ENCODE measurements at places on chromosomes 7 and 10.

DNA sequence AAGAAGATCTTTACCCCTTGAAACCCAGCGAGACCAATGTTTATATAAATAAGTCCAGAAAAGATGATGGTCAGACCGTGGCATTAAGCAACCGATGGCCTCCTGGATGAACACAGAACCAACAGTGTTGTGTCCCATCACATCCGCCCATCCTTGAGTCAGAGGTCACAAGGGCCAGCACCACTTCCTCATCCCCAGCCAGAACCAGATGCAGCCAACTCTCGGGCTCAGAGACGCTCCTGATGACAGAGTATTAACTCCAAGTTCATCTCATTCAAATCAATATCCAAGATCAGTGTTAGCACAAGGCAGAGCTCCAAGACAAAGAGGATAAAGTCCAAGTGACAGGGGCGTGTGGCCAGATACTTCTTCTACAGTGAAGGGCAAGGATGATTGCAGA lies 63.5 kb downstream of the FAM53B start:
- no peak for DNase-seq

DNA sequence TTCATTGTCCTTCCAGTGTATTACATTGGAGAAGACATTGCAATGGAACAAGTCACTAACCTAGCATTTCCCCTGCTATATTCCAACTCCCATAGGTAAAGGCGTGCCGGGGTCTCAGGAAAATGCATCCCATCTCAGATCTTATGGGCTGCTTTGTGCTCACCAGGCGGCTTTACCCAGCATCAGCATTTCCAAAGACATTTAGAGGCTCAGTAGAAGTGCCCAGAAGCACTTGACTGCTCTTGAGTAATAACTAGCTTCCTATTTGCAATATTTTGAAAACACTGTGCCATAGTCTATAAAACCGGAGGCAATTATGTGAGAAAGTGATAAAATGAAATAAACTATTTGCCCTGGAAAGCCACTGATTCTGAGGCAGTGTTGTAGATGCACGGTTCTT lies 415.0 kb upstream of the NPVF start:
- no peak for DNase-seq

DNA sequence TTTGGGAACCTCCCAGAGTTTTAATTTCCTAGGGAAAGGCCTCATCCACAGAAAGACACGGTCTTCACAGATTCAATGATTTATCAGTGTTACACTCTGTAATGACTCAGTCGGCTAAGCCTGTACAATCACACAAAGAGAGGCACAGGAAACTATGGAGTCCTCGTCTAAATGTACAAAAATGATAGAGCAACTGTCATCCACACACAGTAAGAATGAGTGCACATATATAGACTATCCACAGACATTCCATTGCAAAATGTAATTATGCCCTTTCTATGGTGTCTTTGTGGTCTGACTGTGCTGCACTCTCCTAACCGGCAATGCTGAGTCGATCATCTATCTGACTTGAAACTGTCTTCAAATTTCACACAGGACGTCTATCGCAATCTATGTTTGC lies 3.5 kb upstream of the NAMPT start:
- no peak for DNase-seq

DNA sequence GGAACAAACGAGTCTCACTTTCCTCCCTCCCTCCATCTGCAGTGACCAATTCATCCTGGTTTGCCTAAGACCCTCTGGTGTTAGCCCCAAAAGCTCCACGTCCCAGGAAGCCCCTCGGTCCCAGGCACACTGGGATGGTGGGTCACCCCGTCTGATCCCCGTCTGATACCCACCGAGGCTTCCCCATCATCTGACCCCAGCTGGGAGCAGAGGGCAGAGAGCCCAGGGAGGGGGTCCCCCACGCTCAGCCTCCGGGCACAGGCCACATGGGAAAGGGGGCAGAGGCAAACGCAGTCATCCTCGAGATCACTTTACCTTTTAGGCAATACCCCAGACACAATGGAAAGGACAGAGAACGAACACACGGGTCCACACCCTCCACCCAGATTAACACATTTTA lies 291.6 kb upstream of the PPP2R2D start:
- no peak for DNase-seq

DNA sequence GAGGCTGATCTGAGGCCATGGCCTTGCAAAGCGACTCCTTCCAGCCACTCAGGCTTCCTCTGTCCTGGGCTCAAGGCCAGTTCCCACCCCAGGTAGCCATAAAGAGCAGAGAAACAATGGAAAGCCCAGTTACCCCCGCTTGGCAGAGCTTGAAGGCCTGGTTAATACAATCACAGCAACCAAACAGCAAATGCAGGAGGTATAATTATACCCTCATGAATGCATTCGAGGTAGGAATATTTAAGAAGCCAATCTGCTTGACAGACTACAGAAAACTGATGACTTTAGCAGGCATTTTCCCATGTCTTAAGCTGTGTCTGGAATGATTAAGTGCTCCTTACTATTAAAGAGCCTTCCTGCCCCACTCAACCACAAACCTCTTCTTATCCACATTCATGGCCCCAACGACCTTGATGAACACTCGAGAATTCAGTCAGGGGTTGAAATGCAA lies 114.1 kb upstream of the MACROH2A2 start:
- DNase-seq: no peak

- no peak for DNase-seq
Measured at GRCh38 chr10:110010486-110011378, 2.9 kb downstream of the ADD3 start.

- peak; percentile 12 for DNase-seq
Measured at GRCh38 chr7:12244129-12244528, 33.0 kb downstream of the TMEM106B start.

DNA sequence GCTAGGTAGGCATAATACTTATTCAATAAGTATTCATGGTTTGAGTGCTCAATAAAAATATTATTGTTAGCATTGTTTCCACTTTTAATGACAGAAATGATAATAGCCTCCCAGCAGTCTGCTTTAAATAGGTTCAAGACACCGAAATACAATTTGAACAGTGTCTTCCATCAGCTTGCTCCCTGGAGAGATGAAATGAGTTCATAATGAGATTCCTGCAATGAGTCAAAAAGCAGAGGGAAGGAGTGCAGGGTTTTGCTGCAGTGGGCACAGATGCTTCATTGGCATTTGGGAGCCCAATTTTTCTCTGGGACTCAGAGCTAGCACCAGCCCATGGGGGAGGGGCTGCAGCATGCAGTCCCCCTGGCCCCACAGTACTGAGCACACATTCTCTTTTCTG lies 32.6 kb upstream of the CHCHD3 start:
- no peak for DNase-seq

- DNase-seq: peak; percentile 20
Measured at GRCh38 chr10:15262036-15262713, 93.7 kb upstream of the NMT2 start.

- no peak for DNase-seq
Measured at GRCh38 chr10:89263531-89263930, 12.0 kb upstream of the LIPA start.

GRCh38 chr7:87480386-87480785 lies 4.9 kb upstream of the ABCB4 start:
- DNase-seq: peak; percentile 68

DNA sequence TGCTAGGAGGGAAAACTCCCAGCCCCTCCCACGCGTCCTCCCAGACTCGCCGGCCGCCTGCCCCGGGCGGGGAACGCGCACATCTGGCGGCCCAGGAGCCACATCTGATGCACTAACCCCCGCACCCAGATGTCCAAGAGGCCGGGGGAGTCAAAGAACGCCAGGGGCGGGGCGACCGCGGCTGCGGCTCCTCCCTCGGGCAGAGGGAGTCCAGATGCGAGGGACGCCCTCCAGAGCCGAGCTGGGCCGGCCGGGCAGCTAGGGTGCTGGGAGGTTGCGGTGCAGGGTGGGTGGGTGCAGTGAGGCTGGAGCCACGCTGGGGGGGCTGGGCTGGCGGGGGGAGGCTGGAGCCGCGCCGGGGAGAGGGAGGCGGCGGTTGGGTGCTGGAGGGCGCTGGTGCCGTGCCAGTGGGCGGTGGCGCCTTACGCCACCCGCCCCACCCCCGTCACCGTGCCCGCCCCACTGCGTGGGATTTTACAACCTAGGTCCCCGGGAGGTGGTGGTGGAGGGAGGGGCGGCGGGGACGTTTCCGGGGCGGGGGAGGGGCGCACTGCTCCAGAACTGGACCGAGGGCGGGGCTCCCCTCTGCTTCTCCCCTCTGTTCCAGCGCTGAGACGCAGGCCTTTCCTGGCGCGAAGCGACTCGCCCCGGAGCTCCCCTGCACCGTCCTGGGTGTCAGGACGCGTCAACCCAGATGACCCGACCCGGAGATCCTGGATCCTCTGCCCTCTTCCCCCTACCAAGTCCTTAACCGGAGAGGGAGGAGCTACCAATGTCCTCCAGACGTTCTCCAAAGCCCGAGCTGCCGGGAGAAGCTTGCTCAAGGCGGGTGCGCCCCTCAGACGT lies 109.1 kb downstream of the REEP3 start:
- peak; percentile 92 for DNase-seq

DNA sequence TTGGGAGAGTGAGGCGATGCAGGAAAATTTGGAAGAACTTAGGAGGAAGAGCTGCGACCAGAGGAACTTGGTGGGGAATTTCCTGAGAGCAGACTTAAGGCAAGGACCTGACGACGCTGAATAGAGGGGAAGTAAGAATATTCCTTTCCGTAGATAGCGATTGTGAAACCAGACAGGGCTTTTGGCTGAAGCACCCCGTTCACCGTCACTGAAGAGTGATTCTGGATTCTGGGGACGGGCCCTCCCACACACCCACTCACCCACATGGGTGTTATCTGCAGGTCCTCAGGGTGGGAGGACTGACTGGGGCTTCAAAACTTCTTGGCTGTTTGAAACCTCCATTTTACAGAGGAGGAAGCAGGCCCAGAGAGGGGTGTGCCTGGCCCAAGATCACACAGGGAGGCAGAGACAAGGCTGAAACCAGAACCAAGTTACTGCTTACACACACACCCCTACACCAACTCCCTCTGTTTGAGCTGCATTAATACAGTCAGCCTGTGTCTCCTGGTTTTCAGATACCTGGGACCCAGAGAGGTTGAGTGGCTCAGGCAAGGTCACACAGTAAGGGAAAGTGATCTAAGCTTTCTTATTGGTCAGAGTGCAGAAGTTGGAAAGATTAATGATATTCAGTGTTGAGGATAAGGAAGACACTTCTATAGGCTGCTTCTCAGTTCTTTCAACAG lies 37.2 kb upstream of the CDH23 start:
- DNase-seq: no peak

DNA sequence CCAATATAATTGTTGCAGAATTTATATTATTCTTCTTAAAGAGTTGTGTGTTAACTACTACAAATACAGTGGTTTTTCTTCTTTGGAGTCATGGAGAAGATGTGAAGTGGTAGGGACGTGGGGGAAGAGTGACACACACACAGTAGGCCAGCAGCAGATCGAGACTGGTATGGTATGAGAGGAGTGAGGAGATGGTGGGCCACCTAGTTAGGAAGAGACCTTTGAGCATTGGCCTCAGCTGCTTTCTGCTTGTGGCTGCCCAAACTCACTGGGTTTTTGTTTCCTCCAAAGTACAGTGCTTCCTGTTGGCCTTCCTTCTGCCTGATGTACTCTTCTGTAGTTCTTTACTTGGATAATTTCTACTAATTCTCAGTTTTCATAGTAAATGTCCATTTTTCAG lies 14.6 kb downstream of the VCL start:
- DNase-seq: no peak

DNA sequence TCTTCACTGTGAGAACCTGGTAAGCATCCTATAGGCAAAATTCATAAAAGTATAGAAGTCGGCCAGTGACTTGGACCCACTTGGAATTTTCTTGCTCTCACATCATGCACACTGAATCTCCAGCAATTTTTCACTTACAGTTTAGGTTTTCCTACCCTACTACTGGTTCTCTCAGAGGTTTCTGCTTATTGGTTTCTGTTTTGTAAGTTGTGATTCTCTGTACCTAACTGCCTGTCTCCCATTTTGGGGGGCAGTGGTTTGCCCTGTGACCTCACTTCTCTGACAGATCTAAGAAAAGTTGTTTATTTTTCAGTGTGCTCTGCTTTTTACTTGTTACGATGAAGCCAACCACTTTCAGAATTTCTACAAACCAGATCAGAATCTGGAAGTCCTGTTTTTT lies 158.1 kb downstream of the CFTR start:
- no peak for DNase-seq

All from fibroblast of skin of back (primary cell).